ENCODE measurements at places on chromosomes 13 and 19.

DNA sequence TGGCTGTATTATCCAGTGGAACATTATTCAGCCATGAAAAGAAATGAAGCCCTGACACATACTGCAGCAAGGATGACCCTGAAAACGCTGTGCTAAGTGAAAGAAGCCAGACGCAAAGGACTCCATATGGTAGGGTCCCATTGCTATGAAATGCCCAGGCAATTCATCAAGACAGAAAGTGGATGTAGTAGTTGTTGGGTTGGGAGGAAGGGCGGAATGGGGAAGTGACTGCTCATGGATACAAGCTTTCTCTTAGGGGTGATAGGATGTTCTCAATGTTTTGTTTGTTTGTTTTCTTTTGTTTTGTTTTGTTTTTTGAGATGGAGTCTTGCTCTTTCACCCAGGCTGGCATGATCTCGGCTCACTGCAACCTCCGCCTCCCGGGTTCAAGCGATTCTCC, 11.1 kb upstream of the CEACAM16 start:
- no peak for DNase-seq

DNA sequence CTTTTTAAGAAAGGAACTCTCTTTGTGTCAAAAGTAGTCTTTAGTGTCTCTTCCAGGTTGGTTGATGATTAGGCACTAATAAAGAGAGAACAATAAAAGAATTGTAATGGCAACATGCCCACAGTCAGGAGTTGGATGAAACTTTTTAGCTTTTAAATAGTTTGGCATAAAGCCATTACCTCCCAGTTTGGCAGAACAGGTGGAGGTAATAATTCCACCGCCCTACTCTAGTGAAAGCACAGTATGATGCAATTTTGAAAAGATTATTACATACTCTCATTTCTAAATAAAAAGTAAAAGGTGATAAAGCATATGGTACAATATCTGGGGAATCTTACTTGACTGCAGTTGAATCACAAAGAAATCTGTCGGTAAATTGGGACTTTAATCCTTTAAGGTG, 497.6 kb downstream of the SUCLA2 start:
- no peak for DNase-seq

- DNase-seq: no peak
These were observed 193.7 kb downstream of the RFC3 start for GRCh38 chr13:34011552-34012085.

DNA sequence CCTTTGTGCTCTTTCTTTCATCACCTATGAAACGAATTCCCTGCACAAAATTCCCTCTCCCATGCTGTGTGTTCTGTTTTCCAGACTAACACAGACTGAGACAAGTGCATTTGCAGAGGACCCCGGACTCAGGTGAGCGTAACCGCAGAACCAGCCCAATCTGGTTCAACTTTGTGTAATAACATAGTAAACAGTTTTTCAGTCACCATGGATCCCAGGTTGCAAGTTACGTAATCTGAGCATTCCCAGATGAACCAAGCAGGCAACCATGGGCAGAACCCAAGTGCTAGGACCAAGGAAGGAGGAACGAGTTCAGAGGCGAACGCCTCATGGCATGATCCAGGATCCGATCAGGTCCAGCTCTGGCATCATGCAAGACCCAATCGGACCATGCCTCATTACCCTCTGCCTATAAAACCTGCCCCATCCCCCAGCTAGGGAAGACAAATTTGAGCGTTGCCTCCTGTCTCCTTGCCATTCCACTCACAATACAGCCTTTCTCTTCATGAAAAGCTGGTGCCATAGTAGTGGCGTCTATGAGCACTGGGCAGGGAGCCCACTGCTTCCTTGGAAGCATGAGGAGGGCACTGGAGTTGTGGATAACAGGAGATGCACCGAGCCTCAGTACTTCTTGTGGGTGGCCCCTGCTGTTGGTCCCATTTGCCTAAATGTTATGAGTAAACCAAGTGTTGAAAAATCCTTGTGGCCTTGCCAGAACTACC, 107.6 kb downstream of the ABCC4 start:
- DNase-seq: no peak

DNA sequence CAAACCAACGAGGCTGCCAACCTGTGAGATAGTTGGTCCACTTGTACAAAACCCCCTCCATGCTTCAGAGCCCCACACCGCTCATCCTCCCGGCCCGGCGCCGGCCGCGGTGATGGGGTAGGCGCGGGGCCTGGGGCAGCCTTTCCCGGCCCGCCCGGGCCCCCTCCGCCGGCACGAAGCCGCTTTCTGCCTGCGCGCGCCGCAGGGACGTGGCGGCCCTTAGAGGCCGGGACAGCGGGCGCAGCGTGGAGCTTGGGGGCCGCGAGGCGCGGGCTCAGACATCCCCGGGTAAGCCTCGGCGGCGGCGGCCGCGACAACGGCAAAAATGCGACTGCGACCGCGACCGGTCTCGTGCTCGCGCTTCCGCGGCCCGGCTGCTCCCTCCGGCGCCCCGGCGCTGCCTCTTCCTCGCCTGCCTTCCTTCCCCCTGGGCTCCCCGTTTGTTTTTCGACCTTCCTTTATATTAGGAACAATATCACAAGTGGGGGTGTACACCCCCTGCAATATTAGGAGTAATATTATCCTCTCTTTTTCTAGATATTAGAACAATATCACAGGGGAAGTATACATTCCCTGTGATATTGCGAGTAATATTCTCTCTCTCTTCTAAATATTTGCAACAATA, 53.9 kb upstream of the CEACAM21 start:
- DNase-seq: no peak

GRCh38 chr13:98315466-98315865, 138.4 kb upstream of the RNF113B start:
- DNase-seq: no peak

DNA sequence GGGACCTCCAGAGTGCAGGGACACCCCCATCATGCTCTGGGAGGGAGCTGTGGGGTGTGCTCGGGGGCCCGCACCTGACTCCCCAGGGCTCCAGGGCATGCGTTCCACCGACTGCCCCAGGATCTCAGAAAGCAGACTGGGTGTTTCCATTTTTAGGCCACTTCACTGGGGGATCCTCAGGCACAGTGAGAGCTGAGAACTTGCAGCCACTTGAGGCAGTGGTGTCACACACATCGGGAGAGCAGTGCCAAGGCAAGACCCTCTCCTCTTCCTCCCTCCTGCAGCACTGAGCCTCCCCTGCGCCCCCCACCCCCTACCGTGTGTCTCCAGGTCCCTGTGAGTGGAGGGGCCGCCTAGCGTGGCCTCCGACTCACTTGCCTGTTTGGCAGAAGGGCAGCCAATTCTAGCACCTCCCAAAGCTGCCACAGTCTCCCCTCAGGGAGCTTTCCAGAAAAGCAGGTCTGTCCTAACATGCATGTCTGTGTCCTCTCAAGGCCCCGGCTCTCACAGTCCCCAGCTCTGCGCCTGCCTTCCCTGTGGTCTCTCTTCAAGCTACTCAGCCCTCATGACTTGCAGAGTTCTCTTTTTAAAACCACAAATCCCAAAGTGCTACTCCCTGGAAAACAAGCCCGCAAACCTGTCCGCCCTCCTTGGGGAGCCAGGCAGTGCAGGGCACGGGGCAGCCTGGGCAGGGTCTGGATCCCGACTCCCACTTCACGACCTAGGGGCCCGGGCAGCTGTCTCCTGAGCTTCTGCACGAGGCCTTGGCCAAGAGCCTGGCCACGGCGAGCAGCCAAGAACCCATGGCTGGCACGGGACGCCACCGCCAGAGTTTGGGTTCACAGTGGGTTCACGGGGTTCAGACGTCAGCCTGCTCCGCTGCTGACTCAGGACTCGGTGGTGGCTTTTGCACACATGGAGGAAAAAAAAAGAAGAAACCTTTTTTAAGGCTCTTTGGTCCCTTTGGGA, 94.1 kb downstream of the STK24 start:
- peak; percentile 80 for DNase-seq

GRCh38 chr13:87172166-87172835, 498.9 kb upstream of the SLITRK5 start:
- no peak for DNase-seq

DNA sequence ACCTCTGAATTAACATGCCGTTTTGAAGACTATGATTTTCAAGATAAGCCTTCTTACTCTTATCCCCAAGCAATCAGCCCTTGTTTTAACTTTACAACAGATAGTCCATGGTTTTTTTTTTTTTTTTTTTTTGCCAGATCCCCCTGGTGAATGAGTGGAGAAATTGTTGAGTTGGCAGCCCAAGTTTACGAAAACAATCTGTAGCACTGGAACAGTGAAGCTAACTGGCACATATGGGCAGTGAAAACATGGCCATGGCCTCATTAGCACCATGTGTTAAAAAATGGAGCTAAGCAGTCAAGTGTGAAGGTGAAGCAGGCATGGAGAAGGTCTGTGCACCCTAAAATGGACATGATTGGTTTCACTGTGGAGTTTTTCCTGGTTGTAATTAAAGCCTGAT, 812.1 kb upstream of the MIR17HG start:
- DNase-seq: no peak

DNA sequence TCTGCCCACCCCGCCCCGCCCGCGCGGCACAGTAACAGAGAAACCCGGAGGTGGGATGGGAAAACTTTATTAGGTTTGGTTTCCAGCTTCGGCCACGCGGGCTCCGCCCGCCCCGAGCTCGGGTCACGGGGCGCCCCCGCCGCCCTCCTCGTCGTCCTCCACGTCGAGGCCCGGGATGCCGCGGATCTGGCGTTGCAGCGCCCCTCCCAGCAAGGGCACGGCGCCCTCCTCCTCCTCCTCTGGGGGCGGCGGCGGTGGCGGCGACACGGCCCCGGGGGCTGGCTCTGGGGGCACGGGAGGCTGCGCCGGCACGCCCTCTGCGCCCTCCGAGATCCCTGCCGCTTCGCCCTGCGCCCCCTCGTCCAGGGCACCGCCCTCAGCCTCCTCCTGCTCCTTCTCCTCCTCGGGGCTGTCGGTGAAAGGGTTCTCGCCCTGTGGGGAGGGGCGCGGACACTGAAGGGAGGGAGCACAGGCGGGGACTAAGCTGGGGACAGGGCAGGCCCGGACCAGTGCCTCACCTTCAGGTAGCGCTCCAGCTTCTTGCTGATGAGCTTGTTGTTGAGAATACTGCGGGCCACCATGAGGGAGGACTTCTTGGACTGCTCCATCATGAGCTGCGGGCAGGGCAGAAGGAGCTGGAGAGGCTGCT, 536 bp upstream of the AKAP8 start:
- DNase-seq: no peak

- DNase-seq: no peak
These were observed 17.9 kb upstream of the OR10H5 start for GRCh38 chr19:15769586-15769985.

Measured in right forelimb (tissue), 1 donor.